Stimulated activated CD4-positive, alpha-beta T cell treated with anti-CD3 and anti-CD28 coated beads, TNF-alpha, amount 100 ng/mL, for 1 hour (primary cell): ENCODE measurements at places on chromosomes 11 and 22.

DNA sequence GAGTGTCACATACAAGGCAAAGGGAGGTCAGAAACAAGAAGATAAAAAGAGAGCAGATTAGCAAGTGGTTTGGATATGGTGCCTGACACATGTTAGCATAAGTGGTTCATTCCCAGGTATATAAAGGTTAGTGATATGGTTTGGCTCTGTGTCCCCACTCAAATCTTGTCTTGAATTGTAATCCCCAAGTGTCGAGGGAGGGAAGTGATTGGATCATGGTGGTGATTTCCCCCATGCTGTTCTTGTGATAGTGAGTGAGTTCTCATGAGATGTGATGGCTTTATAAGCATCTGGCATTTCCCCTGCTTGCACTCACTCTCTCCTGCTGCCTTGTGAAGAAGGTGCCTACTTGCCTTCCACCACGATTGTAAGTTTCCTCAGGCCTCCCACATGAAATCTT, 12.1 kb upstream of the DKK3 start:
- no peak for DNase-seq

DNA sequence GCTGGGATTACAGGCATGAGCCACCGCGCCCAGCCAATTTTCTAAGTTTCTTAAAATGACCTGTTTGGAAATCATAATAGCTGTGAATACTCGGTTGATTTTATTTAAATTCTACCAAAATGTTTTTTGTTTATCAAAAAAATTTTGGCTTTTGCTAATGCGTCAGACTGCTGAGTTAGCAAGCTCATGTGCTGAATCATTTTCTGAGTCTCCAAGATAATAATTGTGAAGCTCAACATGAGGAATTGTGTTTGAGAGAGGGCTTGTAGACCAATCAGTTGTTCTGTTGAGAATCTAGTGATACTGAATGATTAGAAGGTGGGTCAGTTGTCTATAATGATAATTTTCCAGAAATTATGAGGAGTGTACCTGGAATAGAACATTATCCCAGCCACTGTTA, 15.9 kb downstream of the RNF214 start:
- no peak for DNase-seq

DNA sequence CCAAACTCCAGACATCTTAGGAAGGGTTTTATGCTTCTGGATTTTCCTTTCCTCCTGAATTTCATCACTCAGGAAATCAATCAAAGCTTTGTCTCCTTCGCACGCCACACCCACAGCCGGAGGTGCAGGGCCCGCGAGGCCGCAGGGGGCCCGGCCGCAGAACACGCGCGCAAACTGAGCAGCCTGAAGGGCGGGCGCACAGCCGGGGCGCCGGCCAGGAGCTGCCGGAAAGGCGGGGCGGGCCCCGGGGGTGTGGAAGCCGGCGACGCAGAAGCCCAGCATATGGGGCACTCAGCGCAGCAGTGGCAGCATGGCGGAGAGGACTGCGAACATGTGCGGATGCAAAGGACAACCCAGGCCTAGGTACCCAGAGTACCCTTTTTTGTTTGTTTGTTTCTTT, 33.1 kb upstream of the SPTBN2 start:
- no peak for DNase-seq

DNA sequence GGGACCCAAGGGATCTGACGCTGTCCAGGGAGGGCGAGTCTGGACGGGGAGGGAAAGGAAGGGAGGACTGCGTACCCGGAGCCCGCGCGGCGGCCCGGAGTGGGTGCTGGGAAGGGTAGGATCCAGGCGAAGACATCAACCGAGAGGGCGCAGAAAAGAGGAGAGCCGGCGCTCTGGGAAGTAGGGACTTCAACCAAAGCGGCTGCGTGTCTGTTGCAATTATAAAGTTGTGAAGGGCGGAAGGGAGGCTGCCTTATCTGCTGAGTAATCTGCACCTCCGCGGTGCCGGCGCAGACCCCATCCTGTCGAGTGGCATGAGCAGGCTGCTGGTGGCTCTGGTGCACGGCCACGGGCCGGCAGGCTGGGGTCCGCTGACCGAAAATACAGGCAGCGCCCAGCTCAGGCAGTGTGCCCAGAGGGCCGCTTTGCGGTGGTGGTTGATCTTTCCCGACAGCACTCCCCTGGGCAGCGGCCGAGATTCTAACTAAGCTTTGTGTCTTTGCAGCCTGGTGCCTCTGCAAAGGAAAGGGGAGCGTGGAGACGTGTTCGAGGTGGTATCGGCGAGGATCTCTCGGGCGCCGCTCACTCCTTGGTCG, 978 bp downstream of the C11orf87 start:
- DNase-seq = no peak

DNA sequence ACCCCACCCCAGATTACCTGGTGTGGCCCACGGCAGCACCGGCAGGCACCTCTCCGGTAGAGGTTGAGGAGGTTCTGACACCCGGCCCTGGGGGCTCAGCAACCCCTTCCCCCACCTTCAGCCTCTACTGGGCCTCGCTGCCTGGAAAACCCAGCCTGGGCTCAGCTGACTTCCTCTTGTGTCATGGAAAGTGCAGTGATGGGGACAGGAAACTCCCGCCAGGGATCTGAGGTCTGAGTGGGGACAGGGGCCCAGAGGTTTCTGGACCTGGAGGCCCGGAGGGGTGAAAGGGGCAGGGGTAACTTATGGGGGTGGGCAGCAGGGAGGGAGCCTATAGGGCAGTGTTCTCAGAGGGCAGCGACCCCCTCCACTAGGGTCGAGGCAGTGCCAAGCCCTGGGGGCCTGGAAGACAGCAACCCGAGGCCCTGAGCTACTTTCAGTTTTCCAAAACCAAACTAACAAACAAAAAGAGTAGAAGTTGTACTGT, 10.0 kb upstream of the CD5 start:
- DNase-seq = no peak

GRCh38 chr11:100855466-100856067, 168.5 kb downstream of the ARHGAP42 start:
- no peak for DNase-seq
